ENCODE measurements at places on chromosomes 7 and 10.

DNA sequence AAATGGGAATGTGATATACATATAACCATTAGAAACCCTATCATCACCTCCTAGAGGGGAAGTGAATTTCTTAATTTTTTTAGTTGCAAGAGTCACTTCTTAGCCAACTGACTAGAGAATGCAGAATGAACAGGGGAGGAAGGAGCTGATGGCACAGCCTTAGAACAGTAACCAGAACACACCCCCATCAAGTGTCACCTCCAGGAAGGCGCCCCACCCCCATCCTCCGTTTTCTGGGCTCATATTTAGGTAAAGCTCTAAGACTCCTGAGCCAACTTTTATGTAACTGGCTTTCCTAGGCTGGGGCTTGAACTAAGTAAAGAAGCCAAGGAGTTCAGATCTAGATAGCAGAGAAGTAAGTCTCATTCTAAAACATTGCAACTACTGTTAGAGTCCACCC is 54.0 kb downstream of the COL17A1 start:
- DNase-seq: no peak

DNA sequence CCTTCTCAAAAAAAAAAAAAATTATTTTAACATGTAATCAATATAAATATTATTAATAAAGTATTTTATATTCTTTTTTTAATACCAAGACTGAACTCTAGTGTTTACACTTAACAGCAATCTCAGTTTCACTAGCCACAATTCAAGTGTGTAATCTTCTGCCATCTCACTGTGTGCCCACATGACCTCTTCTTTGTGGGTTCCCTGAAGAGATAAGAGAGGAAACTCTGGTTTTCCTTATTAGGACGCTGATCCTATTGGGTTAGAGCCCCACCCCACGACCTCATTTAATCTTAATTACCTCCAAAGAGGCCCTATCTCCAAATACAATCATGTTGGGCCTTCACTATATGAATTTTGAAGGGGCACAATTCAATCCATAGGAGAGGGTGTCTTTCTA is 177.6 kb downstream of the STK31 start:
- DNase-seq: no peak

GRCh38 chr7:45574669-45575500 is 717 bp downstream of the ADCY1 start:
- DNase-seq: peak; percentile 44

GRCh38 chr10:77555591-77556212 is 81.9 kb downstream of the KCNMA1 start:
- no peak for DNase-seq

GRCh38 chr7:19009241-19009935 is 108.0 kb downstream of the TWIST1 start:
- peak; percentile 80 for DNase-seq

GRCh38 chr7:4602905-4603842 is 78.9 kb upstream of the FOXK1 start:
- no peak for DNase-seq

DNA sequence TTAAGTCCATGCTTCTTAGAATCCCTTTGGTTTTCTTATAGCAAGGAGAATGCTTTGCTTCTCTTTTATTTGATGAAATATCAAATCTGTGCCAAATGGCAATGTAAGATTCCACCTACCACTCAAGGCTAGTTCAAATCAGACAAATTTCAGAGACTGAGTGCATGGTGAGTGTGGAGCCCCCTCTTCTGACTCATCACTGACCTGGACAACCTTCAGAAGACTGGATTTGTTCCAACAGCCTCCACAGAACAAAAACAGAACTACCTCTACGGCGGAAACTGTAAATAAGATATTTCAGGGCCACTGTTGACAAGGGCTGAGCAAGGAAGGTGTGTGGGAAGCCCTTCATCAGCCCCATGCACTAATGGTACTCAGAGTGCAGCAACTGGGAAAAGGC is 21.1 kb downstream of the NCAPG2 start:
- peak; percentile 55 for DNase-seq

DNA sequence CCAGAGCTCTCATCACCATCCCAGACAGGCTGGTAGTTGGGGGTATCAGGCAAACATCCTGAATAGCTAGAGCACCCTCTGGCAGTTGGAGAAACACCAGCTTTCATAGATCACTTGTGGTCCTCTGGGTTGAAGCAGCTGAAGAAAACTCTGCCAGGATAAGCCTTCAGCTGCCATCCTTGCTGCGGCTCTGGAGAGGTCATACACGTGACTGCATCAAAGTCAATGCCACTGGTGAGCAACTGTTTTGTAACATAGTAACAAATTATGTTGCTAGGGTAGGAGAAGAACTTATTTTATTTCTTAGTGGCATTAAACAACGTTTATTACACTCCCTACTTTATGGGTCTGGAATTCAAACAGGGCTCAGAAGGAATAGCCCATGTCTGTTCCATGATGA is 19.2 kb upstream of the PANK1 start:
- no peak for DNase-seq

DNA sequence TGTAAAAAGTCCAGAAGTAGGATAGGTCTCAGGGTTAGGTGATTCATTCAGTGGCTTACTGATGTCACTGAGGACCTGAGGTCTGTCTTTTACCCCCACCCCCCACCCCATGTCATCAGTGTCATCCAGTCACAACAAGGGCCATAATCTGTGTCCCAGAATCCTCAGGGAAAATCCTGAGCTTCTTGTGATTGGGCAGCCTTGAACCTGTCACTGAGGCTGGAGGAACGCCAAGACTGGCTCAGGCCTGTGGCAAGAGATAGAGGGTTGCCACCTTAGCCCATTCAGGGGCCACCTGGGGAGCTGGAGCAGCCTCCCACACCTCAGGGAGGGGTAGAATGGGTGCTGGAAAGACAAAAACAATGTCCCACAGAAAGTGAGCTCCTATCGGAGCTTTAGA is 29.7 kb downstream of the NUB1 start:
- no peak for DNase-seq

DNA sequence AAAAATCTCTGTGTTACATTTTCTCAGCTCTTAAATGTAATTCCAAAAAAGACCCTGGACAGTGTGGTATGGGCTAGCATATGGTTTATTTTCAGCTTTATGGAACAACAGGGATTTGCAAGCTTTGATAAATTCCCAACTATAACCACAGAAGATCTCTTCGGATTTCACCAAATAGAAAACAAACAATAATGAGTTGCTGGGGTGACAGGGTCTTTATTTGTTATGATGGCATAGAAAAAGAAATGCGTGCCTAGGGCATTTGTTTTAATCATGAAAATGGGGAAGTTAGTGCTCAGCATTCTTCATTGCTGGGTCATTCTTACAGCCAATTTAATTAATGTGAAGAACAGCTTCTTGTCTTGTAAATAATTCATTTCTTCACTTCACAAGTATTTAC is 139.0 kb downstream of the LRRN3 start:
- peak; percentile 4 for DNase-seq

GRCh38 chr10:12351447-12351846 is 2.1 kb downstream of the CAMK1D start:
- no peak for DNase-seq

GRCh38 chr7:135369405-135369804 is 135.8 kb downstream of the STRA8 start:
- DNase-seq: no peak

DNA sequence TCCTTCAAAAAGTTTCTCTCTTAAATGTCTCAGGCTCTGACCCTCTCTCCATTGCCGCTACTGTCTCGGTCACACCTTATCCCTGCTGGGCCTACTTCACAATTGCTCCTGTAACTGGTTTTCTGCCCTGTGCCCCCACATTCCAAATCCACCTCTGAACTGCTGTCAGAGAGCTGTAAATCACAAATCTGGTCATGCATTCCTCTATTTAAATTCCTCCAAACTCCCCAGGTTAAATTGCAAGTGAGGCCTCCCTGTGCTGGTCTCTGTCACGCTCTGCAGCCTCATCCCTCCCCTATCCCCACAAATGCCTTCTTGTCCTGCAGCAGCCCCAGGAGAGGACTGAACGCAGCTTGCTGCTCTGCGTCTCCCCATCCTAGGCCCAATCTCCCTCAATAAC is 40.4 kb upstream of the CDCA7L start:
- DNase-seq: no peak

GRCh38 chr7:123972045-123972444 is 47.0 kb downstream of the SPAM1 start:
- no peak for DNase-seq

DNA sequence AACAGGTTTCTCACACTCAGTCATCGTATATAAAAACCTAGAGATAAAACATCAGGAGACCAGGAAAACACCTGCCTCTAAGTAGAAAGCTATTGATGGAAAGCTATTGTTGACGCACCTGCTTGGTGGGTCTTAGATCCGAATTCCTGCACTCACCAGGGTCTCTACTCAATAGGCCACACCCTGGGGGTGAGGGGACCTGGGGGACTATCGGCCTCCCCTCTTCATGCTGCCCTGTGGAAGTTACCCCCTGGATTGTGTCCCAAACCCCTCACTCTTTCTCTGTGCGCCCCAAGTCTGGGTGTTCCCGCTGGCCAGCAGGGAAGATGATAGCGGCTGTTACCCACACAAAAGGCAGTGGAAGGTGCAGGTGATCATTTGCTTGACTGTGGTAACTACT is 313.0 kb downstream of the WDR37 start:
- DNase-seq: no peak

- DNase-seq: no peak
Measured at GRCh38 chr10:114556236-114557122, 101.6 kb downstream of the ABLIM1 start.

GRCh38 chr10:97331153-97331703 is 3.3 kb downstream of the FRAT2 start:
- no peak for DNase-seq

GRCh38 chr7:98869027-98869596 is 702 bp downstream of the TMEM130 start:
- DNase-seq: no peak

DNA sequence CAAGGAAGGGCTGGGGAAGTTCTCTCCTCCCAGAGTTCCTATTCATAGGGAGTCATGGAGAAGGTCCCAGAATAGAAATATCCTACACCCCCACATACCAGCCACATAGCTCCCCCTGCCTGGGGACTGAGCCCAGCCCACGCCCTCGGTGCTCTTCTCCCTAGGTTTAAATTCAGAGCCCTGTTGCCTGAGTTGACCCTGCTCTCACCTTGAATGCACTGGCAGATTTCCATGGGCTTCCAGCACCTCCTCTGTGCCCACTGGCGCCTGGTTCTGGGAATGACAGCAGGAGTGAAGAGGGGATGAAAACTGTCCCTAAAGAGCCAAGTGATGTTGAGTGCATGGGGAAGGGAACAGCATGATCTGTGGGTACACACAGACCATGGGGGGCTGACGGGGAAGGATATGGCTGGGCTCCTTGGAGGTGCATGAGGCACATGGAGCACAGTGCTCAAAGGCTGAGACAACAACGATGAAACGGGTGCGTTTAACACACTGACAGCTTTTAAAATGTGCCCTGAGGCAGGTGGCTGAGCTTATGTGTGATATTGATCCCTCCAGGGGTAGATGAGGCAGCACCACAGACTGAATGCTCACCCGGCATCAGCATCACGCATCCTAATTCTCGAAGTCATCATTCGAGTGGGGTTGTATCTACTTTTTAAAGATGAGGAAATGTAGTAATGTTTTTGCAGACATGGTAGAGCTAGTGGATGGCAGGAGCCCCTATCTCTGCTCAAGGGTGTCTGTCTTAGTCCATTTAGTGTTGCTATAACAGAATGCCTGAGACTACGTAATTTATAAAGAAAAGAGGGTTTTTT is 53.7 kb upstream of the IGFBP3 start:
- no peak for DNase-seq

DNA sequence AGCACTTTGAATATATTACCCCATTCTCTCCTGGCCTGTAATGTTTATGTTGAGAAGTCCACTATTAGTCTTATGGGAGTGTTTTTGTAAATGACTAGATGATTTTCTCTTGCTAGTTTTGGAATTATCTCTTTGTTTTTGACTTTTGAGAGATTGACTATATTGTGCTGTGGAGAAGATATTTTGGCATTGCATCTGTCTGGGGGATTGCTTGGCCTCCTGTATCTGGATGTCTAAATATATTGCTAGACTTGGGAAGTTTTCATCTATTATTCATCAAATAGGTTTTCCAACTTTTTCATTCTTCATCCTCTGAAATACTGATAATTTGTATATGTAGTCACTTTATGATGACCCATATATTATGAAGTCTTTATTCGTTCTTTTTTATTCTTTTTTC is 277.1 kb upstream of the PCDH15 start:
- no peak for DNase-seq

DNA sequence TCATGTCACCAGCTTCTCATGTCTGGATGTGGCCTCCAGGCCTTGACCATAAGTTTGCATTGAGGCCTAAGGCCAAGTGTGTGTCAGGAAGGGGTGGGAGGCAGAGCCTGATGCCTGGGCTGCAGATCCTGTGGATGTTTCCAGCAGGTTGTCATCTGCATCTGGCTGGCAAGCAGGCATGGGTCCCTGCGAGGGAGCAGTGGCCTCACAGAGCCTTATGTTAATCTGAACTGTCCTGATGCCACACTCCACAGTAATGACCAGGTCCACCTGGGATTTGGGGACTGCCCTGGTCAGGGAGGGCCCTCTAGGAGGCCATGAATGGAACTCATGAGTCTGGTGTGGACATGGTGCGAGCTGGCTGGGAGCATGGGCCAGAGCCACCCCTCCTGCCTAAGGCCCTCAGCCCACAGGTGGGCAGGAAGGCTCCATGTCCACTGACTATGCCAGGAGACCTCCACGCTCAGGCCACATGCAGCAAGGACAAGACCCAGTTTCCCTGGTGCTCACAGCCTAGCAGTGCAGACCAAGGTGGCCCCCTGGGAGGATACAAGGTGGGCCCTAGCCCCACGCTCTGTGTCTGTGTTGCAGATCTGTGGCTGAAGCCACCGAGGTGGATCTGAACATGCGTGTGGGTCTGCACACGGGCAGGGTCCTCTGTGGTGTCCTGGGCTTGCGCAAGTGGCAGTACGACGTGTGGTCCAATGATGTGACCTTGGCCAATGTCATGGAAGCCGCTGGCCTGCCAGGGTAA is 83.1 kb downstream of the ADCY1 start:
- DNase-seq: no peak

DNA sequence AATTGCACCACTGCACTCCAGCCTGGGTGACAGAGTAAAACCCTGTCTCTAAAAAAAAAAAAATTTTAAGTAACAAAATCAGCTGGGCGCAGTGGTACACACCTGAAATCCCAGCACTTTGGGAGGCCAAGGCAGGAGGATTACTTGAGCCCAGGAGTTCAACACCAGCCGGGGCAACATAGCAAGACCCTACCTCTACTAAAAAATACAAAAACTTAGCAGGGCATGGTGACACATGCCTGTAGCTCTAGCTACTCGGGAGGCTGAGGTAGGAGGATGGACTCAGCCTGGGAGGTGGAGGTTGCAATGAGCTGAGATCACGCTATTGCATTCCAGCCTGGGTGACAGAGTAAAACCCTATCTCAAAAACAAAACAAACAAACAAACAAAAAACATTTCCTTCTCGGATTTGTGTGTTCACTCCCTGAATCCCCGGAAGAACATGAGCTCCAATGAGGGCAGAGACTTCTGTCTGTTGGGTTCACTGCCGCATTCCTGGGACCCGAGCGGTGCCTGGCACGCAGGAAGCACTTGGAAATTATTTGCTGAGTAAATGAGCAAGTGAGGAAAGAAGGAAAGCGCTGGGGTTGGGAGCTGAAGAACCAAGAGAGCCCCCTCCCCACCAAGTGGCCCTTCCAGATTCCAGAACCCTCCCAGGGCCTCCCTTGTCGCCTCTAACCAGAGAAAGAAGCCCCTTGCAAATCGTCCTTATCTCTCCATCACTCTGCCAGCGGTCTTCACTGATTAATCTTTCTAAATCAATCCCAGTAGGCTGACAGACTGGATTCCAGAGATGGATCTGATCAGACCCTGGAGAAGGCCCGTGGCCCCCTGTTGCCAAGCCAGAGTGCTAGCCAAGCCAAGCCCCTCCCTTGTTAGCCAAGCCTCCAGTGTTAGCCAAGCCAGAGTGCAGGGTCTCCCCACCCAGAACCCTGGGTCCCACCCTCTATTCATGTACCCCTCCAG is 6.2 kb downstream of the TNRC18 start:
- peak; percentile 59 for DNase-seq

All from ELR (cell line).